ENCODE measurements at places on chromosomes 2 and 18.

- no peak for DNase-seq
Measured at GRCh38 chr2:149418065-149418464, 87.7 kb downstream of the LYPD6 start.

DNA sequence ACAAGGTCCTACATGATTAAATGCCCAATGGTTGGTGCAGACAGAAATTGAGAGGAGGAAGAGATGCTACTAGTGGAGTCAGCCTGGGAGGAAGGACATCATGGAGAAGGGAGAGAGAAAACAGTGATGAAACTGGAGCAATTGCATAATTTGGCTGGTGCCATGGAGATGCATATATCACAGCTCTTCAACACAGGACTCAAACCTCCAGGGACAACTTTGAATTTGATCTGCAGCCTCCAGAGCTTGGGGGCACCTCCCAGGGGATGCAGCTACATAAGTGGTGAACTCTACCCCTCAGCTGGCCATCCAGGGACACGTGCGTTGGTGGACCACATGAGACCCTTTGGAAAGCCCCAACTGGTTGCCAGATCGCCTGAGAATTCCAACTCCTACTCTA lies 80.4 kb downstream of the CTAGE1 start:
- no peak for DNase-seq

DNA sequence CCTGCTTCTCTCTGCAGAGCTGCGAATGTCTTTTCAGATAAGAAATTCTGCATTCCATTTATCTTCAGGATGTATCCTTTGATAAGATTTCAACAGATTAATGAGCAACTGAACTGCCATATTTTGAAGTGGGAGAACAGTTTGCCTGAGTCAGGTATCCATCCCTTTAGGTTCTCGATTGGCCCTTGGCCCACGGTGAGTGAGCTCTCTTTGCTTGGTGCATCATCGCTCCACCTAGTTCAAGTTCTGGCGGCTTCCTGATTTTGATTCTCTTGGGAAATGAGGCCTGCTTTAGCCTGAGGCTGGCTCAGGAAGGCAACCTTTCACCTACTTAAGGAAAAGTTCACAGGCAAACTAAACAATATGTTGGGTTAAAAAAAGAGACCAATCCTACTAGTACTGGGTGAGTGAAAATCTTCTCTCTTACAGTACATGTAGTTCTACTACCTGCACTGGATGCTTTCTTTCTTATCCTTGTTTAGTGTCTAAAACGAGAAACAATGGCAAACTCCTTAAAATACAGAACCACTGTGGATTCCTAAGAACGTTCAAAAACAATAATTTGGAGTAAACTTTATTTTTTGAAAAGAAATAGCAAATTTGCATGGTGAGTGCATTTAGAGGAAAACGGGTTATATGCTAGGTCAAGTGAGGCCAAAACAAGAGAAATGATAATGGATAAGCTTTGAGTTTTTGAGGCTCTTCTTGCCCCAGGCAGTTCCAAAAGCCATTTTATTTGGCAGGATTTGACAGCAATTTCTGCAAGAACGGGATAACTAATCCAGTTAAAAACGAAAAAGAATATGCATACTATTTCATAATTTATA lies 837 bp upstream of the ACSL3 start:
- no peak for DNase-seq

GRCh38 chr2:69789772-69790600 lies 39.5 kb upstream of the GMCL1 start:
- no peak for DNase-seq

DNA sequence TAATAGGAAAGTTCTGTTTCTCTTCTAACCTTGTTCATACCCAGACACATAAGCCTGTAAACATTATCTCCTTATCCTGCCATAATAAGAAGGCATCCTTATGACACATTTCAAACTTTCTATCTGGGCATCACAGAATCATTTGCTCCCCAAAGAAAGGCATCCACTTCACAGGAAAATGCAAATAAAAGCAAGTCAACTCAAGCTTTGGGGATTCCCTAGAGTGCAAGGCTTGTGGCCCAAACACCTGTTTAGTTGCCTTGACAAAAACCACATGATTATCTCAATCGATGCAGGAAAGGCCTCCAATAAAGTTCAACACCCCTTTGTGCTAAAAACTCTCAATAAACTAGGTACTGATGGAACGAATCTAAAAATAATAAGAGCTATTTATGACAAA lies 195.7 kb upstream of the GALNT5 start:
- DNase-seq = no peak

DNA sequence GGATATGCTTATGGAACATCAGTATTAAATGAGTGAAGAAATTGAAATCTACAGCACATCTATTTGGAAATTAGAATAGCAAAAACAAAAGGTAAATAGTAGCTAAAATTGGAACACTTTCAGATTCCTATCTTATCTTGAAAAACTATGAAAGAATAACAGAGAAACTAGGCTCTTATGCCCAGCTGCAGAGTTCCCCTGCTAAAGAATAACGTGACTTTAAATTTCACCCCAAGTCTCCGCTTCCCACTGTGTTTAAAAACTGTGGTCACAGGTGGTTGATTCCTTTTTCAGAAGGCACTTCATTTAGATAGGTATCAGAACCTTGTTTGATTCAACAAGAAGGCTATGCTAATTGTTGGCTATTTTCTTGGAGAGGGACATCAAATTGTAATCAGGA lies 30.1 kb downstream of the ARHGAP28 start:
- DNase-seq = no peak

DNA sequence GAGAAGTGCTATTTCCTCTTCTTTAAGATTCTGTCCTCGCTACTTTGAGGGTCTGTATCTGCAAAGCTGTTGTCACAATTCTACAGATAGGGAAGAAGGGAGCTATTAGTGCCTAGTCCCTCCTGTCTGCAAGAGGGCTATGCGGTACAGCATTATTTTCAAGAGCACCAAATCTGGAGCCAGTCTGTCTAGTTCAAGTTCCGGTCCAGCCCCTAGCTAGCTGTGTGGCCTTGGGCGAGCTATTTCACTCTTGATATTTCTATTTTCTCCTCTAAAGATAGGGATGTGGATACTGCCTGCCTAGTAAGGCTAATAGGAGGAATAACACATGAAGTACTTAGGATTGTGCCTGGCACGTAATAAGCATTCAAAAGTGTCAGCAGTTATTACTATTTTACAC lies 272.4 kb downstream of the KCNE4 start:
- no peak for DNase-seq

GRCh38 chr2:157245846-157246764 lies 11.4 kb upstream of the GALNT5 start:
- DNase-seq = no peak

DNA sequence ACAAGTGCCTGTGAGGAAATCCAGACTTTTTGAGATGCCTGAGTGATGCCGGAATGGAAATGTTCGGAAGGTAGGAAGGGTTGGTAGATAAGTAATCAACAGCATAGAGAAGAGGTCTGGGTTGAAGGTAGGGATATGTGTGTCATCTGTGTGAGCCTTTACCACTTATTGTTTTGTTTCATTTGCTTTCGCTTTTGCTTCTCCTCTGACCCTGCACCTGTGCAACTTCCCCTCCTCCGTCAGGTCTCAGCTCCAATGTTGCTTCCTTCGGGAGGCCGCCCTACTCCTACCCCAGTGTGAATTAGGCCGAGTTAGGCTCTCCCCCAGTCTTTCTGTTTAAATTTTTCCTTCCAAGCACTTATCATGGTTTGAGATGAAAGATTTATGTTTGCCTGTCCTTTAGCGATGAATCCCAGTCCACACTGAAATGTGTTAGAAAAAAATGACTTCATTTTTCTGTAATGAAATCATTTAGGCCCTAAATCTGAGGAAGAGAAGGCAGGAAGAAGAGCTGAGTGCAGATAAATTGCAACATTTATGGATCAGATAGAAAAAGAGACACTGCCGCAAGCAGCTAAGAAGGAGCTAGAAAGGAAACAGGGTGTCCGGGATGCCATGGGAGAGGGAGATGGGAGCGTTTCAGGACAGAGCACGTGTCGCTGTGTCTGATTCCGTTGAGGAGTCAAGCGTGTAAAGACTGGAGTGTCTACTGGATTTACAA lies 139.6 kb upstream of the PELI1 start:
- DNase-seq = no peak

DNA sequence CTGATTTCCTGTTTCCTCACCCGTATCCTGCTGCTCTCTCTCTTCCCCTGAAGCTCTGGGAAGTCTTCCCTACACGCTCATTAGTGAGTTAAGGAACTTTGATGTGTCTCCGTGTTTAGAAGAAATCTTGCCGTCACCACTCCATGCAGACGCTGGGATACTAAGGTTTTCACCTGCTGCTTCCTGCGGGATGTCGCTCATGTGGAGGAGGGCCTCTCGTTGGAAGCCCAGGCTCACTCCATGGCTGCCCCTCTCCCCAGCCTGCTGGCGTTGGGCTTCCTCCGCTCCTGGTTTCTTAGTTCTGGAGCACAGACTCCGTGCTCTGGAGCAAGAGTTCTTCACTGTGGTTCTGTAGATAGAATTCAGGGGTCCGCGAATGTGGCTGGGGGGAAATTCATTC lies 326.3 kb downstream of the GBX2 start:
- DNase-seq = no peak
